Thoracic aorta (tissue), 2 donors: ENCODE measurements at places on chromosomes 2 and 18. TPM values are rescaled to one million over a fixed set of nuclear protein-coding genes. Genes with fewer than 3 reads are reported as not detected.

DNA sequence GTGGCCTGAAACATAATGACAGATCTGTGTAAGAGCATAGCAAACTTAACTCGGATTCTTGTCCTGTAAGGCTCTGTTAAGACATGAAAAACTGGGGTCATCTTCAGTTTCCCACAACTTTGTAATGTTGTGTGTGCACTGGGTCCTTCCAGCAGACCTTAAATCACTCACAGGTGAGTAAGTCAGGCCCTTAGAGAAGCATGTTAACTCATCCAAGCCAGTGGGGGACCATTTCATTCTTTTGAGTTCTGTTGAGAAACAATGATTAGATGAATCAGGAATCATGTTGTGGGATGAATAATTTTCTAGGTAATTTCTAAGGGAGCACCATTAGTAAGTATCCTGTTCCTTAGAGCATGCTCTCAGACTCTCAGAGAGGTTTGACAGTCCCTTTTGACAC lies 167.1 kb downstream of the ESCO1 start:
- H3K27ac ChIP-seq: no peak overlapping the region
- H3K36me3 ChIP-seq: no peaks in the 10 kb centered on the region
- H3K4me3 ChIP-seq: no peak overlapping the region
- no peaks in the 10 kb centered on the region for H3K4me1 ChIP-seq

- H3K36me3 ChIP-seq: peaks cover 7% of the 10 kb centered on the region
- no peak for DNase-seq
- H3K4me3 ChIP-seq: peak overlapping the region; percentile 94
- H3K4me1 ChIP-seq: peaks cover 16% of the 10 kb centered on the region
- peak overlapping the region; percentile 4 for H3K27ac ChIP-seq
- H3K27me3 ChIP-seq: no peaks in the 10 kb centered on the region
These were observed 4.2 kb downstream of the SLC40A1 start for GRCh38 chr2:189576396-189576795.

- H3K36me3 ChIP-seq: no peaks in the 10 kb centered on the region
- H3K4me3 ChIP-seq: no peak overlapping the region
- no peaks in the 10 kb centered on the region for H3K4me1 ChIP-seq
These were observed 639.8 kb downstream of the TMEM182 start for GRCh38 chr2:103401621-103402020.

The CAPN14 gene
- total RNA-seq: 0.14 TPM

The ABHD1 gene
- total RNA-seq: not detected

DNA sequence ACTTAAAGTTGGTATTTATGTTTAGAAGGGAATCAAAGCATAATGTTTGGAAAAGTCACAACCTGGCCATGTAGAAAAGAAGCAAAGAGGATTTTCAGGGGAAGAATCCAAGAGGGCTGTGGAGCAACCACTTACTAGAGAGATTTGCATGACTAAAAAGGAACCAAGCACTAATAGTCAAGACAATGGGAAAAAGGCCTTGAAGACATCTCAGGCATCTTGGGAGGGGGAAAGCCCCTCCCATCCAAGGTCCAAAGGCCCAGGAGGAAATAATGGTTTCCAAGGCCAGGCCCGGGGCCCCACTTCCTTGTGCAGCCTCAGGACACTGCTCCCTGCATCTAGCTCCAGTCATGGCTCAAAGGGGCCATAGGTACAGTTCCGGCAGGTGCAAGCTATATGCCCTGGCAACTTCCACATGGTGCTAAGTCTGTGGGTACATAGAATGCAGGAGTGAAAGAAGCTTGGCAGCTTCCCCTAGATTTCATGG lies 128.1 kb downstream of the EIPR1 start:
- H3K4me3 ChIP-seq: no peak overlapping the region
- H3K27ac ChIP-seq: no peak overlapping the region
- no peaks in the 10 kb centered on the region for H3K4me1 ChIP-seq
- peaks cover 12% of the 10 kb centered on the region for H3K36me3 ChIP-seq
- no peaks in the 10 kb centered on the region for H3K27me3 ChIP-seq

The SERPINB3 gene
- not detected for total RNA-seq

GRCh38 chr2:159753797-159754196 lies 41.5 kb downstream of the MARCHF7 start:
- no peaks in the 10 kb centered on the region for H3K27me3 ChIP-seq
- no peak overlapping the region for H3K27ac ChIP-seq
- DNase-seq: no peak
- peaks cover 16% of the 10 kb centered on the region for H3K36me3 ChIP-seq

The RNF125 gene
- 4.6 TPM for total RNA-seq

GRCh38 chr2:71671895-71672825 lies 218.8 kb downstream of the DYSF start:
- no peaks in the 10 kb centered on the region for H3K36me3 ChIP-seq
- no peaks in the 10 kb centered on the region for H3K27me3 ChIP-seq
- no peak overlapping the region for H3K27ac ChIP-seq

- H3K4me3 ChIP-seq: no peak overlapping the region
- DNase-seq: no peak
- H3K27me3 ChIP-seq: no peaks in the 10 kb centered on the region
- H3K27ac ChIP-seq: no peak overlapping the region
- H3K36me3 ChIP-seq: no peaks in the 10 kb centered on the region
These were observed 111.2 kb downstream of the MYO5B start for GRCh38 chr18:50083708-50084107.

DNA sequence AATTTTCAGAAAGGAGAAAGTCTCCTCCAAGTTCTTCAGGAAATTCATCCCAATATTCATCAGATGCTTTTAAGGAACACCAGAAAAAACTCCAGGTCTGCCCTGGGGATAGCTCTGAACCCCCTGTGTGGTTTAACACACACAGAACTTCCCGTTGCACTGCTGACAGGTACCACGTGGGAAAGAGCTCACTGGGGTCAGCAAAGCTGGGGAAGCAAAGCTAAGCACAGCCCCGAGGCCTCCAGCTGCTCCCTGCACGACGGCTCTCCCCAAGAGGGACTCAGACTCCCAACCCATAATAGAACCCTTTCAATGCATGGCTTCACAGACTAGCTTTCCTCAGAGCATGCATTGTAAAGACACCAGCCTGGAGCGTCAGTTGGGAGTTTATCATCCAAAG lies 28.0 kb downstream of the ADI1 start:
- H3K4me1 ChIP-seq: peaks cover 8% of the 10 kb centered on the region
- no peak for DNase-seq
- H3K27ac ChIP-seq: peak overlapping the region; percentile 87
- H3K4me3 ChIP-seq: no peak overlapping the region

The GPC1 gene
- 162 TPM for total RNA-seq

DNA sequence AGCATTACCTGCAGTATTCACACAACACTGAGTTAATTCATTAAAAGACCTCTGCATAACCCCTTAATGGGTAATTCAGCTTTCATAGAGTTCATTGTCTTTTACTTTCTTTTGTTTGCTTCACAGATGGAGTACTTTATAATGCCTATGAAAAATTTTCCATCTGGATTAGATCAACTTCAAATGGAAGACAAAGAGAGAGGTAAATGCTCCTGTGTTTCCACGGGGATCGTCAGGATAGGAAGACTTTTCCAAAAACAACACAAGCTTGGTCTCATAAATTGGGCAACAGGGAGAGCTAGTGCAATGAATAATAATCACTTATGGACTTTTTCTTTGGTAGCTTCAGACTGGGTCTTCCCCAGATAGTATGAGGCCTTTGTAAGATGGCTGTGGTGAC lies 100.7 kb downstream of the ICOS start:
- no peaks in the 10 kb centered on the region for H3K27me3 ChIP-seq
- peaks cover 3% of the 10 kb centered on the region for H3K4me1 ChIP-seq
- H3K4me3 ChIP-seq: no peak overlapping the region
- H3K27ac ChIP-seq: no peak overlapping the region
- no peaks in the 10 kb centered on the region for H3K36me3 ChIP-seq
- DNase-seq: no peak

The RABL2A gene
- total RNA-seq: 13.5 TPM

DNA sequence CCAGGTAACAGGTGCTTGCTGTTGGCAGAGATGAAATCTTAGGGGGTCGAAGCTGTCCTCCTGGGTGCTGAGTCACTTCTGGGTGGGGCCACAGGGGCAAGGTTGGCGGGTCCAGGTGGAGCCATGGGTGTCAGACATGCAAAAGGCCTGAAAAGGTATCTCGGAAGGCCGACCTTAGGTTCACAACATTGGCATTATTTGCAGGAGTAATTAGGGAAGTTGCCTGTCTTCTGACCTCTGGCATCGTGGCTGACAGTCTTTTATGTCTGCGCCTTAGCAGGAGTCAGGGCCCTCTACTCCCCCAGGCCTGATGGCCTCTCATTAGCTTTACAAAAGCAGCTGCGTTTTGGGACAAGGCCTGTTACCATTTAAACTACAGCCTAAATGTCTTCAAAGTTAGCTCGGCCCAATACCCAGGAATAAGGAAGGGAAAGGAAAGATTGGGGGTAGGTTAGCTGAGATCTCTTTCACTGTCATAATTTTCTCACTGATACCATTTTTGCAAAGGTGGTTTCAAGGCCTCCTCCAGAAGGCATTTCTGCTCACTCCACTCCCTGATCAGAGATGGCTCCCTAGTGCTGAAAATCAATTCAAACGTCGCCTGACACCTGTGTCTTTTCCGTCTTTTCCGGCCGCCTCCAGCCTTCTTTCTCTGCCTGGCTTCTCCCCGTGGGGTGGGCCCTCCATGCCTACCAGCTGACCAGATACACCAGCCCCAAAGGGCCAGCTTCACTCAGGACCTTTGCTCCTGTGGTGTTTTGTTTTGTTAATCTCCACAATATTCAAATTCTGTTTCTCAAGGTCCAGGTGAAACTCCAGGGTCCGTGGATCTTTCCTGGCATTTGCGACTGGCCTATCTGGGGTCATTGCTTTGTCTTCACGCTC lies 90.8 kb downstream of the RHOB start:
- DNase-seq: no peak
- H3K36me3 ChIP-seq: no peaks in the 10 kb centered on the region
- peaks cover 9% of the 10 kb centered on the region for H3K4me1 ChIP-seq
